Brain pericyte (primary cell): ENCODE measurements at places on chromosomes 7 and 10.

DNA sequence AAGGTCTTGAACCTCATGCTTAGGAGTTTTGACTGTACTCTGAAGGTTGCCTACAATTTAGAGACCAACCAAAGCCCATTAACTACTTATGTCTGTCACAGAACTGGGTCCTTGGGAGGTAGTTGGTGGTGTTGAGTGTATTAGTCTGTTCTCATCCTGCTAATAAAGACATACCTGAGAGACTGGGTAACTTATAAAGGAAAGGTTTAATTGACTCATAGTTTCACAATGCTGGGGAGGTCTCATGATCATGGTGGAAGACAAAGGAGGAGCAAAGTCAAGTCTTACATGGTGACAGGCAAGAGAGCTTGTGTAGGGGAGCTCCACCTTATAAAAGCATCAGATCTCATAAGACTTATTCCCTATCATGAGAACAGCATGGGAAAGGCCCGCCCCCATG is 319.6 kb upstream of the ZMIZ1 start:
- no peak for DNase-seq

GRCh38 chr7:123569352-123570010 is 11.9 kb upstream of the NDUFA5 start:
- no peak for DNase-seq

DNA sequence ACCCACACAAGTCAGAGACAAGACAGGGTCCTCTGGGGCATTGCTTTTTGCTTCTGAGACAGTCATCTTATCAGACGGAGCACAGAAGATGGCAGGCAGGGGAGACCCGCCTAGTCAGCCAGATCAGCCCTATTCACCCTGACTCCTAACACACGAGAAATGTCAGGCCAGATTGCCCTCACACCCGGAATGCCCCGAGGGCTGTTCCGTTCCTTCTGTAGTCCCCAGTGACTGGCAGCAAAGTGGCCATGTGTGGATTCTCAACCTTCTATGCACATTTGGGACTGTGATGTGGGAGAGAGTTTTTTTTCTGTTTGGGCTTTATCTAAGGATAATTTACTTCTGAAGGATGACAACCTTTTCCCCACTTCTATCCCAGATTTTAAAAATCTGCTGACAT is 35.5 kb upstream of the TBX20 start:
- DNase-seq: no peak

DNA sequence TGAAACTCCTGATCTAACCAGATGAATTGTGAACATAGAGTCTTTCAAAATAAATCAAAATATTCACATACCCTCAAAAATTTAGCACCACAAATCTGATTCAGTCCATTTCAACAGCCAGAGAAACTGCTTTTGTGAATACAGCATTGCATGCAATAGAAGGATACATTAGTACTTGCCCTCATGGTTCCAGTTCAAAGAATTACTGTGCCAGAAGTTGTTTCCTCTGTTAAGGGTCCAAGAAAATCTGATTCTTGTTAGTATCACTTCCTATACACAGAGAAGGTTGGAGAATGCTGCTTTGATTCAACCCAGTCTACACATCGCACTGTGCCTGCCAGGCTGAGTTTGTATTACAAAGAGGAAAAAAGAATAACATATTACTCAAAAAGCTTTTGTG is 115.6 kb downstream of the TFEC start:
- DNase-seq: no peak

DNA sequence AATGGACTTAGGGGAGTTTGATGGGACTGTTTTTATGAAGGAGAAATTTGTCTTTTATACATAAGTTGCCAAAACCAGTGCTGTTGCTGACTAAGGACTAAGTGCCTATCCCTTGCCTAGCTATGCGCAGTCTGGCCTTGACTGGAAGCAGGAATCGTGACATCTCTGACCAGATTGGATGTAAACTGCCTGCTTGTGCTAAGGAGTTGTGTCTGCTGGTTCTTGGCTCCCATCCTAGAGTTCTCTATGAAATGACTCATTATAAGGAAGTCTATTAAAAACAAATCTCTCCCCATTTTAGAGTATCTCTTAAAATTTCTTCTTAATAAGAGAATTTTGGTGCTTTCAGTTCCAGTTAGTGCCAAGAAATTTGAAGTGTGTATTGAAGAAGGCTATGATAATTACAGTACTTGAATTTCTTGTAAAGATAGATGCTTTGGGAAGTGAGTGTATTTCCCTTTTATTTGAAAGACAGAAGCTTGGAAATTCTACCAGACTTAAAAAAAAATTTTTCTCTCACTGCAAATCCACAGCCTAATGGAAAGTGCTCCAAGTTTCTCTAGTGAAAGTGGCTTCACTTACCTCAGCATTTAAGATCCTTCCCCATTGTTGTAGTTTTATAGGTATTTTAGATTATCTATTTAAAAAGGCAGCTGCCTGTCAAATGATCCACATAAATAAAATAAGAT is 77.6 kb downstream of the BICC1 start:
- DNase-seq: peak; percentile 80

- no peak for DNase-seq
Measured at GRCh38 chr10:19944911-19945663, 128.9 kb downstream of the PLXDC2 start.

DNA sequence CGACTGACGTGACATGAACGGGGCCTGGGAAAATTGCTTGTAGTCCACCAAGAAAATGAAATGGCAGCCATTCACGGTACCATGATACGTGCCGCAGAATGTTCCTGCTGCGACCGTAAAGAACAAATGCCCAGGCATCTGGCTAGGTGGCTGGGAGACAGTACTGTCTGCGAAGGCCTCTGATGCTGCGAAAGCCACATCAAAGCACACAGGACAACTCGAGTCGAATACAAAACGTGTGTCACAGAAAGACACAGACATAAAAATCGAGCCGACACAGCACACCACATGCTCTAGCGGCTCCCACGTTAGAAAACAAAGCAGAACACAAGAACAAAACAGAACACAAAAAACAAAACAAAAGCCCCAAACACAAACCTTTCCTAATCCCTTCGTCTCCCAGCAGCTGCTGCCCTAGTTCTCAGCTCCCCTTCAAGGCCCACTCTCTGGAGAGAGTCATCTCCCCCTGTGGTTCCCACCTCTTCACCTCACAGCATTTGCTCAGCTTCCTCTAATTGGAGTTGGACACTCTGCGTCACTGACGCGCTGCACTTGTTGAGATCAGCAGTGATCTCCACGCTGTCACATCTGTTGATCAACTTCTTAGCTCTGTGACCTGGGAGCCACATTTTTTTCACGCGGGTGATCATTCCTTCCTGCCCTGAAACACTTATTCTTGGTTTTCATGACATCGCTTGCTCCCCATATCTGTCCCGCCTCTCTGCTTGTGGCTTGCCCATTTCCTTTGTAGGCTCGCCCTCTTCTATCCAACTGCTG is 112.2 kb downstream of the CLEC2L start:
- no peak for DNase-seq

DNA sequence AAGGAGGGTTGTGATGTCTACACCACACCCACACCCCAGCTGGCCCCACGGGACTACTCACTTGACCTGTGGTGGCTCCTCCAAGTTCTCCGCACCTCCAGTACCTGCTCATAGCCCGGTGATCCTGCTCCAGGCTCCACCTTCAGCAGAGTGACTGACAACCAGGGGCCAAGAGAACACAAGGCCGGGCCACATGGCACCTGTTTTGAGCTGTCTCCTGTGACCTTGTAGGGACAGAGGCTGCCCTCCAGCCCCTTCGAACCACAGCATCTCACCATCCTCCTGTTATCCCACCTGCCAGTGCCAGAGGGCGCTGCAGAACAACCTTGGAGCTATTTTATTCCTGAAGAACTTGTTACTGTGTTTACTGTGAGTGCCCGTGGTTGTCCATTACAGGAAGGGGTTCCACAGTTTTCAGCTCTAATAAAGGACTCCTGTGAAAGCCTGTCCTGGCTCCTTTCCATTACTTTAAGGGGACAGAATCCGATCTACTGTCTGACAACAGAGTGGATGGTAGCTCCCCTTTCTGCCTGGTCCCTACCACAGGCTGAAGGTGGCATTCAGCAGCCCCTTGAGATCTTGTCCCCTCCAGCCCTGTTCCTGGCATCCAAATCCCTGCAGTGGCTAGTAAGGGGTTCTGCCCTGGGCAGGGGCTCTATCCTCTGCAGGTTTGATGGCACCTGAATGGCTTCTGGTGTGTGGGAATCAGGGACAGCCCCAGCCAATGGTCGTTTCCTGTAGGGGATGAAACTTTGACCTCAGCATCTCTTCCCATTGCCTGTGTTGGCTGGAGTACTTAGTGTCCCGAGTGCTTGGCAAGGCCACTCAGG is 50.8 kb downstream of the C10orf120 start:
- DNase-seq: no peak

GRCh38 chr7:22427855-22428254 is 70.9 kb upstream of the RAPGEF5 start:
- no peak for DNase-seq
